ENCODE measurements at places on chromosomes 4 and X.

- DNase-seq, result no peak
Observed at GRCh38 chrX:73268463-73268862, 53.8 kb upstream of the NAP1L2 start.

DNA sequence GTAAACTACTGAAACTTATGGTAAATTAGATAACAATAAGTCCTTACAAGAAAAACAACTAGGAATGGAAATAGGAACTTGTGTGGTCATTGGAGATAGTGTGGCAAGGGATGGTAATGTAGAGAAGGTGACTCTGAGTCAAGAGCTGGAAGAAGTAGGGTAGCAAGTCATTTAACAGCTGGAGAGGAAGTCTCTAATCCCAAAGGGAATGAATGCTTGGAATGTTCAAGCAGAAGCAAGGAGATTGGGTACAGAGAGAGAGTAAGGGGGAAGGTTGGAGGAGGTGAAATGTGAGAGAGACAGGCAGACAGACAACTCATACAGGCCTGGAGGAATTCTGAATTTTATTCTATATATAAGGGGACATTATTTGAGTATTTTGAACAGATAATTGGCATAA lies 260.6 kb upstream of the MAD2L1 start:
- no peak for DNase-seq

DNA sequence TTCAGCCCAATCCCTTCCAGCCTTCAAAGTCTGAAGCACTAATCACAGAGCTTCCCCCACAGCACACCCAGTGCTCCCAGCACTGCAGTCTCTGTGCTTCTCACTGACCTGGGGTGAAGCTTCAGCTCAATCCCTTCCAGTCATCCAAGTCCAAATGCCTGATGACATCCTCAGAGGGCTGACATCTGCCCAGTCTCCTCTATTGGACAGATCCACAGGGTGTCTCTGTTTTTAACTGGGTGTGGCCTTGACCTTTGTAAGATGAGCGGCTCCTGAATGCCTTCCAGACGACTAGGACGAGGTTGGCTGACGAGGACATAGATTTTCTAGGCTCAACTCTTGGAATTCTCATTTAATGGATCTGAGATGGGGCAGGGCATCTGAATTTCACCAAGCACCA lies 7.6 kb upstream of the SLC2A9 start:
- no peak for DNase-seq

- no peak for DNase-seq
Observed at GRCh38 chrX:109952985-109953905, 49.7 kb upstream of the TMEM164 start.

GRCh38 chrX:1667566-1667965 lies 52.7 kb downstream of the ASMT start:
- DNase-seq, result no peak

- DNase-seq, result no peak
Observed at GRCh38 chrX:78123190-78123589, 16.3 kb downstream of the TAF9B start.

Data from stimulated activated CD8-positive, alpha-beta memory T cell treated with anti-CD3 and anti-CD28 coated beads, Interleukin-7, amount 100 ng/mL, for 1 hour (primary cell).